Astrocyte (in vitro differentiated cells and primary cell): ENCODE measurements at places on chromosomes 13 and 19.

DNA sequence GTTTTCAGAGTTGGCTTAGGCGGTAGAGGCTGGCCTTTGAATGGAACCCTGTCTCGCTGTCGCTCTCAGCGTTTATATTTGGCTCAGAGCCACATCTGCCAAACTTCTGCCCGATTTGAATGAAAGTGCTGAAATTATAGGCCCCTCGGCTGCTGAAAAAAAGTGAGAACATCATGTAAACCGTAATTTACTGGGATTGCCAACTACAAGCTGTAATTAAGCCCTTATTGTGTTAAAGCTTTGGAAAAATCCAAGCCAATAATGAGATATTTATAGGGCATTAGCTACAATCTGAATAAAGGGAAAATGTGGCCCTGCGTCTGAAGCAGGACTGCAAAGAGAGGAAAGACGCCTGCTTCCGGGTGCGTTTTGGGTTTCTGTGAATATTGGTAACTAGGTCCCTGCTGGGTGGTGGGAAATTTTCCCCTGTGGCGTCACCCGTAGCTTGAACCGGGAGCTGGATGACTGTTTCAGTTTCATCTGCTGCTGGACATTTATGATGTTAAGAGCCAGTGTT, 9.9 kb downstream of the DNM2 start:
- H3K4me1 ChIP-seq: peaks cover 3% of the 10 kb centered on the region
- no peak for DNase-seq
- H3K27ac ChIP-seq: no peak overlapping the region
- H3K27me3 ChIP-seq: no peaks in the 10 kb centered on the region
- no peaks in the 10 kb centered on the region for H3K36me3 ChIP-seq

DNA sequence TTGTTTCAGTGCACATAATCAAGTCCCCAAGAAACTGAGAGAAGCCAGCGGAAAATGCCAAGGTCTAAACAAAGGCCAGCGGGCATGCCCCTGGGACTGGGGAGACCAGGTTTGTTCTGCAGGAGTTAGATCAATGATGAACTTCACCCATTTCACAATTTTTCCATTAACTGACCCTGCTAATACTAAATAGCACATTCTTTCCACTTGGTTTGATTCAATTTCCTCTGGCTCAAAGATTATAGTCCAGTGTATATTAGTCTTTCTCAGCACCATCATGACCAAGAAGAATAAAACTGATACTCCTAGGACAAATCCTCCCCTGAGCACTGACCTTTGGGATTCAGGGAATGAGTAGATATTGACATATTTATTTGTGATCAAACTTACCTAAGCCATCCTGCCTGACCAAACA, 66.4 kb downstream of the MBNL2 start:
- peaks cover 4% of the 10 kb centered on the region for H3K36me3 ChIP-seq
- no peak for DNase-seq

GRCh38 chr13:61486496-61486895, 70.8 kb upstream of the PCDH20 start:
- no peaks in the 10 kb centered on the region for H3K36me3 ChIP-seq
- H3K27ac ChIP-seq: no peak overlapping the region
- H3K4me1 ChIP-seq: no peaks in the 10 kb centered on the region

GRCh38 chr19:1646659-1647453, 5.6 kb downstream of the TCF3 start:
- H3K27ac ChIP-seq: no peak overlapping the region
- no peak overlapping the region for H3K4me3 ChIP-seq
- H3K4me1 ChIP-seq: no peaks in the 10 kb centered on the region
- no peaks in the 10 kb centered on the region for H3K27me3 ChIP-seq

DNA sequence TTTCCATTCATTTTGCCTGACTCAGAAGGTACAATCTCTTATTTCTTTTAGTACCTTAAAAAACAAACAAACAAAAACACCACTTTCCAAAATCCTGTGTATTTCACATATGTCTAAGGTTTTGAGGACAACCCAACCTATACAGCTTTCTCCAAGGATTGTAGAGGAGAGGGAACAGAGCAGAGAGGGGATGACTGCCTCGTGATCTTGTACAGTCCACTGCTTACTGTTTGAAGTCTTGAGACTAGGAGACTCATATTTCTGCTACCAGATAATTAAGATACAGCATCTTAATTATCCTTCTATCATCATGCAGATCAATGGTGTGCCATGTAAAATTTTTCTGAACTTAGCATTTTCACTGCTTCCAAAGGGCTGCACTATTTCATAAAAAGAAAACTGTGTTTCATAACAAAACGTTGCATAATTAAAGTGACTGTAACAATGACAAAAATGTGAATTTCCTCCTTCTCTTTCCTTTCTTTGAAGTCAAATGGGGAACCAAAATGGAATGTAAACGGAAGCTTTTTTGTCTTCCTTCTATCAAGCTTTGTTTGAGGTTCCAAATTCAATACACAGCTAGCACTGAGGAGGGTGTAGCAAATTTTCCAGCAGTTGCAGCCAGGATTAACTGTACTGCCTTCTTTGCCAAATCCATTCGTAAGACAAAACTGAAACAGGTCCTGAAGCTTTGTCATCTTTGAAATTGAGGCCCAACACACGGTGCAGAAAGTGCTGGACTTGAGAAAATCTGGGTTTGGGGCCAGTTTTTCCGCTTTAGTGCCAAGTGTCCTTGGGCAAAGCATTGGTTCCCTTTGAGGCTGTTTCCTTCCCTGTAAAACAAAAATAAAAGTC, 34.9 kb upstream of the RCBTB2 start:
- no peaks in the 10 kb centered on the region for H3K36me3 ChIP-seq
- peaks cover 7% of the 10 kb centered on the region for H3K4me1 ChIP-seq
- DNase-seq: no peak
- no peaks in the 10 kb centered on the region for H3K27me3 ChIP-seq
- H3K4me3 ChIP-seq: no peak overlapping the region
- no peak overlapping the region for H3K27ac ChIP-seq
